ENCODE measurements at places on chromosomes 12 and 14.

DNA sequence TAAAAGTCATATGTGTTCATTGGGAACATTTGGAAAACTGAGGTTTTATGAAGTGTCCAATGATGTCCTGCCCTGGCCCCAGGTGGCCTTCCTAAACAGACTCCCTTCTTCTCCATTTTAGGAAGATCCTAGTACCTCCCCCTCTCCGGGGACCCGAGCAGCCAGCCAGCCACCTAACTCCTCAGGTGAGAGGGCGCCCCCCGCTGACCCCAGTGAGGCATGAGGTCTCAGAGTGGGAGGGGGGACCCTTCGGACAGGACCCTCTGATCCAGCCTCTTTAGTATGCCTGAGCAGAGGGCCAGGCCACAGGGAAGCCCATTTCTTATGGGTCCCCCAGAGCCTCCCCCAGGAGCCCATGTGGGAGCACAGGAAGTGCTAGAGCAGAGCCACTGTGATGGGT lies 23.7 kb downstream of the DEGS2 start:
- DNase-seq = no peak

- DNase-seq = no peak
Measured at GRCh38 chr14:34538871-34539406, 562 bp downstream of the EAPP start.

- no peak for DNase-seq
Measured at GRCh38 chr12:95439461-95440230, 34.3 kb upstream of the METAP2 start.

- DNase-seq = no peak
Measured at GRCh38 chr14:97641827-97642226, 844.6 kb downstream of the VRK1 start.

GRCh38 chr14:101727611-101728366 lies 33.7 kb upstream of the PPP2R5C start:
- no peak for DNase-seq

- no peak for DNase-seq
Measured at GRCh38 chr12:110310763-110311162, 29.7 kb downstream of the ATP2A2 start.

GRCh38 chr12:94716339-94716738 lies 66.0 kb upstream of the TMCC3 start:
- DNase-seq = no peak

GRCh38 chr12:121729021-121729420 lies 16.5 kb downstream of the TMEM120B start:
- no peak for DNase-seq

GRCh38 chr12:1948883-1949282 lies 30.4 kb upstream of the CACNA2D4 start:
- DNase-seq = no peak

DNA sequence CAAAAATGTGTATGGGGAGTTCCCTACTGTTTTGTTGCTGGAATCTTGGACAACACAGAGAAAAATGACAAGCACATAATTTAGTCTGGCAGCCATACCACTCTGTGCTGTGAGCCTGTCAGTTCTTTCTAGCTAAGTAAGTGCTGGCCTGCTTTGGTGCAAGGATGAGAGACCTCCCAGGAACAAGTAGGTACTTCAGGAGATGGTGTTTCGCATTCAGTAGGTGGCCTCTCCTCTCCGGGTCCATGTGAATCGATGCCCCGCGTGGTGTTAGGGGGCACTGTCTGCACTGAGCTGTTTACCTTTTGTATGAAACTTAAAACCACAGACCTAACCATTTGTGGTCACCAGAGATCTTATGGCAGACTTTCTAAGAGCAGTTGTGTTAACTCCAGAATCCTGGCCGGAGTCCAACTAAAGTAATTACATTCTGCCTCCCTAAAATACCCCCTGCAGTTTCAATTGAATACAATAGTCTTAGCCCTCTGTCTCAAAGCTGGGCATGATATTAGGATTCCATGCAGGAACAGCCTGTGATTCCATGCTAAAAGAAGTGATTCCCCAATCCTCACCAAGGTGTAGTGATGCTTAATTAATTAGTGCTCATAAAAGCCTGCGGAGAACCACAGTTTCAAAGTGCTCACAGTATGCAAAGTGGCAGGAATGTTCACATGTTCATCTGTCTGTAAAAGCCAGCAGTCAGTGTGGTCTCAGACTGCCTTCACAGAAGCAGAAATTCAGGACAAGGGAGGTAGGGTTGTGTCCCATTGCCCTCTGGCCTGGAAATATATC lies 64.2 kb downstream of the LLPH start:
- DNase-seq = no peak

- no peak for DNase-seq
Measured at GRCh38 chr12:39878753-39879152, 227.1 kb downstream of the SLC2A13 start.

DNA sequence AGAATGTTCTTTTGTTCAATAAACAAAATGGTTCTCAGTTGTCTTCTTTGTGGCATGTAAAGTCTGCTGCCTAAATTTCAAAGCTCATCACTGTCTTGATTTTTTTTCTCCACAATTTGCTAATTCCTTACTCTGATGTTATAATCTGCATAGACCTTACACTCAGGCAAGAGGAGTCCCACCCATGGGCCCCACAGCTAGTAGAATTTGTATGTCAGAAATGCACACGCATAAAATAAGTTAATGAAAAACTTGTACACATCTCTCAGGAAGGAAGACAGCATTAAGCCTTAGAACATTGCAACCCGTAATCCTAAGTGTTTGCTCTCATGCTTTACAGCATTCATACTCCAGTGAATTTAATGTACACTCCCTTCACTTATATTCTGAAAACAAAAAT lies 280.8 kb downstream of the ATXN7L3B start:
- no peak for DNase-seq

GRCh38 chr12:132986885-132987225 lies 688 bp downstream of the ZNF26 start:
- DNase-seq = no peak

DNA sequence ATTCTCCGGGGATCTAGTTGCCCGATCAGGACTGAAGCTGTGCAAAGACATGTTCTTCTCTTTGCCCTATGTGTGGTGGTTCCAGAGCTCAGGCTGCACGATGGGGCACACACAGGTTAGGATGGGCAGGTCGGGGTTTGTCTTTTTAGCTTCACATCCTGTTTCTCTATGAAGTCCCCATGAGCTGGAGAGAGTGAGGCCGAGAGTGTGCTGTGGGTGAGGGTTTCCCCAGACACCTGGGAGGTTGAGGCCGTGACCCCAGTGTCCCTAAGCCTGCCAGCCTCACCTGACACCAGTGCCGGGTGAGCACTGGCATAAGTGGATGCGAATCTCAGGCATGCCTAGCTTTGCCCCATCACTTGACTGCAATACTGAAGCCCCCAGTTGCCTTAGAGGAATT lies 32.9 kb upstream of the IGF1 start:
- DNase-seq = no peak

GRCh38 chr12:121159467-121160307 lies 27.0 kb downstream of the P2RX7 start:
- DNase-seq = no peak

DNA sequence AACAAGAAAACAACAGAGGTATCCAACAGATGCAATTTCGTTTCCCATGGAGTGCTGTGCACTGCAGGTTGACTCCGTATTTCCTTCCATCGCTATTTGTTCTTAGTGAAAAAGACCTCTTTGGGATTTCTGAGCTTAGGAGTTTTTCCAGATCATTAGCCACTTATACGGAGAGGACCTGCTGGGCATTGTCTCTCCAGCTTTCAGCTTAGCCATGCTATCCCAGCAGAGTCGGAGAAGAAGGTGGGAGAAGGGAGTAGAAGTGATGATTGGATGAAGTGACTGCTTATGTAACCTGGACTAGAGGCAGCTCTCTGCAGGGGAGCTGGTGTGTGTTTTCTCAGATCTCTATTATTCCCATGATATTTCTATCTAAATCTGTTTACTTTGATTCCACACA lies 737.7 kb downstream of the DIO2 start:
- no peak for DNase-seq

- DNase-seq = no peak
Measured at GRCh38 chr12:32569259-32569658, 109.8 kb upstream of the DNM1L start.

DNA sequence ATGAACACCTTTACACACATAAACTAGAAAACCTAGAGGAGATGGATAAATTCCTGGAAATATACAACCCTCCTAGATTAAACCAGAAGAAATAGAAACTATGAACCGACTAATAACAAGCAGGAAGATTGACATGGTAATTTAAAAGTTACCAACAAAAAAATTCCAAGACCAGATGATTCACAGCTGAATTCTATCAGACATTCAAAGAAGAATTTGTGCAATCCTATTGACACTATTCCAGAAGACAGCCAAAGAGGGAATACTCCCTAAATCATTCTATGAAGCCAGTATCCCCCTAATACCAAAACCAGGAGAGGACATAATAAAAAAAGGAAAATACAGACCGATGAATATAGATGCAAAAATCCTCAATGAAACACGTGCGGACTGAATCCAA lies 102.6 kb upstream of the KRR1 start:
- DNase-seq = no peak

GRCh38 chr14:77208291-77208978 lies 26.8 kb downstream of the TMEM63C start:
- no peak for DNase-seq

Measured in NCI-H1436 treated with DMSO at 0.1 percent for 48 hours (cell line).